ENCODE measurements at places on chromosomes 2 and 18.

- DNase-seq = no peak
These were observed 32.2 kb downstream of the SPATS2L start for GRCh38 chr2:200338692-200339091.

GRCh38 chr2:80326214-80326613 is 21.7 kb upstream of the LRRTM1 start:
- peak; percentile 4 for DNase-seq

- no peak for DNase-seq
These were observed 4.8 kb downstream of the TMEM200C start for GRCh38 chr18:5890331-5891183.

DNA sequence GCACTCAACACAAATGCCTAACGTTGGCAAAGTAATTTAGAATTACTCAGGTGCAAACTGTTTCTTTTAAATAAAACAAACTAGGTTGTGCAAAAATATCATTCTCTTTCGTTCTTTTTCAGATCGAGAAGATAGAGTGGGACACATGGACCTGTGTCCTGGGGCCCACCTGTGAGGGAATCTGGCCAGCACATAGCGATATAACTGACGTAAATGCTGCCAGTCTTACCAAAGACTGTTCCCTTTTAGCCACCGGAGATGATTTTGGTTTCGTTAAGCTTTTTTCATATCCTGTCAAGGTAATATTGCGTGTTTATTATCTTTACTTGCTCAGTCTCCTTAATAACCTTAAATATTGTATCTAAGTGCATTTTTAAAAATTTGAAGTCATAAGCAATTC is 133.6 kb downstream of the RTN4 start:
- no peak for DNase-seq

DNA sequence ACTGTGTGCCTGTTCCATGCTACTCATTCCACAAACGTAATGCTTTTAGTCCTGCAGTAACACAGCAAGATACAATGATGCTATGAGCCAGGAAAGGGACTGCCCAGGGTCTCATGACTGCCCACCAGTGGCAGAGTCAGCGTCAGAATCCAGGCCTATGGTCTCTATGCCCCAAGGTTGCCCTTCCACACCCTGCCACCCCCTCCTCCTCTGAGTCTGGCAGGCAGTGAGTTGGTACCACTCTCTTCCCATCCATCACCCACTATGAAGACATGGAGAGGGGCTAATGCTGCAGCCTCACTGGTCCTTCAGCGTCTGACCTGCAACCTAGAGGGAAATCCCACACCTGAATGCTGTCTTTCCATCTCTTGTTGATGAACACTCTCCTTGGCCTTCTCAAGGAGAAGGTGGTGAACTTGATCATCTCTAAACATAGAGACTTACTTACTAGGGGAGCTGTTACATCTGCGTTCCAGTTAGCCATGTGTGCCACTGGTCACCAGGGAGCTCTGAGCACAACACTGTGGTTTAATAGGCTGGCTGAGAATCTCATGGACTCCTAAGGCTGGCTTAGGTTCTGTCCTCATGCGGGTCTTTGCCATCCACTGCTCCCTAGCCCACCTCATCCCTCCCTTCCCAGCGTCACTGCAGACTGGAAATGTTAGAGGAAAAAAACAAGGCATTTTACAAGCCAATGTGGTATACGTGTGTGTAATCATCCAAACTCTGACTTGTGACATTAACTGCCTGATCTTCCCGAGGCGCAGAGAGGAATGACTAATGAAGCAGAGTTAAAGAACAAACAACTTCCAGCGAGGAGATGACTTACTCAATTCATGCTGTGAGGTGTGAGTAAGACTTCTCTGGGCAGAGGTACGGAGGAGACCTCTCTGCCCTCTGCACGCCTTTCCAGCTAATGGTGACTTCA is 28.8 kb downstream of the STEAP3 start:
- DNase-seq = peak; percentile 88

DNA sequence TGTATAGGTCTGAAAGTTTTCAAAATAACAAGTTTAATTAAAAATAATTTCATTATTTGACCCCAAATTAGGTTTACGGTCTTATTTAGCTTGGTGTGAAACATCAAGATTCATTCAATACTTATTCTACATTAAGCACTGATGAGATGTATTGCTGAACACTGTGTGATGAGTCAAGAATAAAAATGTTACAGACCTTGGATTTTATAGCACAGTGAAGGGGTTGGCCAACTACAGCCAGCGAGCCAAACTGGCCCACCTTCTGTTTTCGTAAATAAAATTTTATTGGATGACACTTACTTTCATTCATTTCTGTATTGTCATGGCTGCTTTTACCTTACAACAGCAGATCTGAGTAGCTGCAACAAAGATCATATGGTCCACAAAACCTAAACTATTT is 8.3 kb downstream of the PPP4R1 start:
- no peak for DNase-seq

- DNase-seq = no peak
These were observed 23.3 kb upstream of the ALPI start for GRCh38 chr2:232432598-232433184.

GRCh38 chr18:75638776-75639471 is 211.4 kb upstream of the SMIM21 start:
- no peak for DNase-seq

DNA sequence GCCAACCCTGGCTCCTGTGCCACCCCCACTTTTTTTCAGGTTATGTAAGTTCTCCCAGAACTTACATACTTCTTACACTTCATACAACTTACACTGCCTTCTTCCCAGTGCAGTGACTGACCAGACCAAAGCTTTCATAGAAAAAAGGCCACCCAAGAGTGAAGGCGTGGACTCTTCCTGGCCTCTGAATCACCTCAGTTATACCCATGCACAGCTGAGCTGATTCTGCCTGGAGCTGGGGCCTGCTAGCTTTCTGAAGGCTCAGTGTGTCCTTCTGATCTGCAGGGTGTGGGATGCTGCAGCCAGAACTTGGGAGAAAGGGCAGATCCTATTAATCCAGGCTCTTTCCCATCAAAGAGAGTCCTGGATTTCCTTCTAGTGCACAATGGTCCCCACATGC is 216.1 kb downstream of the TTC32 start:
- no peak for DNase-seq

DNA sequence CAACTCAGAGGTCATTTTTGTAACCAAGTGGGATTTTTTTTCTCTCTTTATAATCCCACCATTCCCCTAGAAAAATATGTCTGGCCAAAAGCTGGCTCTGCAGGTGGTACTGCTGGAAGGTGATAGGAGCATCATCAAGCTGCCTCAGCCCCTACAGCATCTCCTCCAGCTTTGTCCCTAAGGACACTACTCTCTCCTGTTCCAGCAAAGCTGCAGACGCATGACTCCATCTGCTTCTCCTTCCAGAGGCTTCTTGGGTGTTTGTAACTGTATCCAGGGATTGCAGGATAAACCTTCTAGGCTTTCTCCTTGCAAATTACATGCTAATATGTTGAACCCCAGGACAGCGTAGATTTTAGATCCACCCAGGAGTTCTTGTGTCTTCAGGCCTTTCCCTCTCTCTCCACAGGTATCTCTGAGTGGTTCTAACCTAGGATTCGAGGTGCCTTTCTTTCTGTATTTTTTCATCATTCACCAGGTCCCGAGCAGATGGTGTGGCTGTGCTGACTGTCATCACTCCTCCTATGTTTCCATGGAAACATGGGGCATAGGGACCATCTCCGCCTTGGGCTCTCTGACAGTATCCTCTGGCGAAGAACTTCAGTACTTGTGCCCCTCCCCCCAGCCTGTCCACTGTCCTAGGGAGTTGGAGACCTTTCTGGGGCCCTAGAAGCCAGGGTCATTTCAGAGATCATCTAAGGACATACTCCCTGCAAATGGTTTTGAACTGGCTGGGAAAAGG is 34.3 kb downstream of the AFF3 start:
- no peak for DNase-seq

Measured in MG63 (cell line).